Prostate gland (tissue), 2 donors: ENCODE measurements at places on chromosomes 16 and 17. TPM values are rescaled to one million over a fixed set of nuclear protein-coding genes. Genes with fewer than 3 reads are reported as not detected.

- H3K36me3 ChIP-seq, result no peaks in the 10 kb centered on the region
- H3K4me1 ChIP-seq, result no peaks in the 10 kb centered on the region
- no peaks in the 10 kb centered on the region for H3K27me3 ChIP-seq
- no peak overlapping the region for H3K27ac ChIP-seq
- no peak overlapping the region for H3K4me3 ChIP-seq
- DNase-seq, result no peak
These were observed 127.9 kb upstream of the CPHXL start for GRCh38 chr16:75854152-75854551.

Gene DLX3
- 0.36 TPM for total RNA-seq

GRCh38 chr16:62755938-62756337, 719.7 kb upstream of the CDH8 start:
- H3K4me3 ChIP-seq, result no peak overlapping the region
- no peak for DNase-seq

DNA sequence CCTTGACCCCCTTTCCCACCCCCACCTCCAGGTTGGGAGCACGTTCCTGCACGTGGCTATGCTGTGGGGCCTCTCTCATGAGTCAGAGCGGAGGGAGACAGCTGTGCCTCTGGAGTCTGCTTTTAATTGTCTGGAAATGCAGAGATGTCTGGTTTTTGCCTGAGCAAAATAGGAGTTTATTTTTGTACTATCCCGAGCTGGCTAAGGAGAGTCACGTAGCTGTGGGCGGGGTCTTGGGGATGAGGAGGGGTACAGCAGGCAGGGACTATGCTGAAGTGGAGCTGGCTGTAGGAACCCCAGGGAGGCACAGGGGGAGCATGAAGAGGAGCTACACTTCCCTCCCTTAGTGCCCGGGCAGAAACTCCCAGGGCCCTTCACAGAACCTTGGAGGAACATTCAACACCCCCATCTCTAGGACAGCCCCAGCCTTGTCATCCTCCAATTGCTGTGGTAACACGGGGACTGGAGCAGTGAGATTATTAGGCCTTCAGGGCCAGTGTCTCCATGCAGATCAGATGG, 44.7 kb upstream of the LGALS9 start:
- DNase-seq, result no peak
- H3K4me1 ChIP-seq, result no peaks in the 10 kb centered on the region
- H3K36me3 ChIP-seq, result no peaks in the 10 kb centered on the region
- no peak overlapping the region for H3K27ac ChIP-seq

Gene KREMEN2
- 1.4 TPM for total RNA-seq

Gene SNX11
- total RNA-seq, result 15.2 TPM

GRCh38 chr16:66513111-66513723, 36.7 kb downstream of the TK2 start:
- peaks cover 38% of the 10 kb centered on the region for H3K4me1 ChIP-seq
- DNase-seq, result no peak
- H3K27me3 ChIP-seq, result no peaks in the 10 kb centered on the region
- no peak overlapping the region for H3K4me3 ChIP-seq
- no peaks in the 10 kb centered on the region for H3K36me3 ChIP-seq

- H3K27ac ChIP-seq, result no peak overlapping the region
- no peaks in the 10 kb centered on the region for H3K27me3 ChIP-seq
- H3K4me1 ChIP-seq, result no peaks in the 10 kb centered on the region
- peak; percentile 45 for DNase-seq
- no peak overlapping the region for H3K4me3 ChIP-seq
These were observed 5.4 kb upstream of the ICAM2 start for GRCh38 chr17:64025732-64026294.

GRCh38 chr17:21174713-21175112, 39.2 kb downstream of the TMEM11 start:
- no peaks in the 10 kb centered on the region for H3K36me3 ChIP-seq
- H3K27me3 ChIP-seq, result no peaks in the 10 kb centered on the region
- no peak overlapping the region for H3K4me3 ChIP-seq
- no peaks in the 10 kb centered on the region for H3K4me1 ChIP-seq
- no peak for DNase-seq

GRCh38 chr16:31181102-31181830, 1.3 kb downstream of the FUS start:
- peaks cover 18% of the 10 kb centered on the region for H3K4me1 ChIP-seq
- H3K27me3 ChIP-seq, result no peaks in the 10 kb centered on the region
- peak overlapping the region; percentile 98 for H3K27ac ChIP-seq
- peaks cover 2% of the 10 kb centered on the region for H3K36me3 ChIP-seq

DNA sequence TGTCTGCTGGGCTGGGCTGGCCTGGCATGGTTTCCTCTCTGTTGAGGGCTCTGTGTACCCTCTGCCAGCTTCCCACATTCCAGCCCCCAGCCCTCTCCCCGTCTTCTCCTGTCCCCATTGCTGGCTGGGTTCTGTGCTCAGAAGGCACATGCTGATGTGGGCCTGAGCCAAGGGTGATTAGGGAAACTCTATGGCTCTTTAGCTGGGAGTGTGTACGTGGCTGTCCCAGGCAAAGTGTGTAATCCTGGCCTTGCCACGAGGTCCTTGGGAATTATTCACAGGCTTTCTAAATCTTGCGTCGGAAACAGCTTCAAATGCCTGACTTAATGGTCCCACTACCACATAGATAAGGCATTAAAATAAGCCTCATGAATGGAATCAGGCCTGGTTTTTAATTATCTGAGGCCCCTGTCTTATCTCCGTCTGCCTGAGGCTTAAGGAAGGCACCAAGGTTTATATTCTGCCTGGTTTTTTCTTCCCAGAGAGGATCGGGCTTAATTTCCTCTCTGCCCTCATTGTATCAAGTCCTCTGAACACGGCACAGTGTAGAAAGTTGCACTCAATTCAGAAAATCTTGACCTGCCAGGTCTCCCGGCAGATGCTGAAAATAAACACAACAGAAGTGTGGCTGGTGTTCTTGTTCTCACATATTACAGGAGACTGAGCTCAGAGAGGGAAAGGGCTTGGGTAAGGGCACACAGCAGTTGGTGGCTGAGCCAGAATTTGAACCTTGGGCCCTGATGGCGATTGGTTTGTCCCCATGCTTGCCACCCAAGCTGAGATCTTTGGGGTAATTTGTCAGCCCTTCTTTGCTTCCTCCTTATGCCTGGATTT, 52.9 kb upstream of the LGALS9 start:
- H3K27me3 ChIP-seq, result no peaks in the 10 kb centered on the region
- H3K36me3 ChIP-seq, result no peaks in the 10 kb centered on the region
- no peaks in the 10 kb centered on the region for H3K4me1 ChIP-seq
- H3K4me3 ChIP-seq, result no peak overlapping the region
- no peak for DNase-seq

Gene GINS2
- 4.5 TPM for total RNA-seq

DNA sequence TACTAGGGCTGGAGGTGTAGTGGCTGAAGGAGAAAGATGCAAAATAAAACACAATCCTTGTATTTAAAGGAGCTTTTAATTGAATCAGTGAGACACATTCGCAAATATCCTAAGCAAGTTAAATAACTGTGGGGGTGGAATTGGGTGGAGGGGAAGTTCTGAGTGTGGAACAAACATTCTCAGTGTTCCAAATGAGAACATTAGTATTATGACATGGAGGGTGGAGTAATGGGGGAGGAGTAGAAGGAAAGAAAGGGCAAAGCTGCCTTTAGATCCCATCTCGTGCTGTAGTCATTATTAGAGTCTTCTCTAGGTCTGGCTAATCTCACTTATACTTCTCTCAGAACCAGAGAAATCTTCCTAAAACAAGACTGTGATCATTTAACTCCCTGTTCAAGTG, 169.7 kb downstream of the ANKFN1 start:
- H3K27me3 ChIP-seq, result no peaks in the 10 kb centered on the region
- H3K4me3 ChIP-seq, result no peak overlapping the region
- H3K36me3 ChIP-seq, result no peaks in the 10 kb centered on the region
- DNase-seq, result no peak
- no peak overlapping the region for H3K27ac ChIP-seq
- no peaks in the 10 kb centered on the region for H3K4me1 ChIP-seq

GRCh38 chr17:12509801-12510200, 155.9 kb upstream of the MYOCD start:
- H3K27me3 ChIP-seq, result no peaks in the 10 kb centered on the region
- no peak for DNase-seq
- H3K27ac ChIP-seq, result no peak overlapping the region
- no peak overlapping the region for H3K4me3 ChIP-seq

DNA sequence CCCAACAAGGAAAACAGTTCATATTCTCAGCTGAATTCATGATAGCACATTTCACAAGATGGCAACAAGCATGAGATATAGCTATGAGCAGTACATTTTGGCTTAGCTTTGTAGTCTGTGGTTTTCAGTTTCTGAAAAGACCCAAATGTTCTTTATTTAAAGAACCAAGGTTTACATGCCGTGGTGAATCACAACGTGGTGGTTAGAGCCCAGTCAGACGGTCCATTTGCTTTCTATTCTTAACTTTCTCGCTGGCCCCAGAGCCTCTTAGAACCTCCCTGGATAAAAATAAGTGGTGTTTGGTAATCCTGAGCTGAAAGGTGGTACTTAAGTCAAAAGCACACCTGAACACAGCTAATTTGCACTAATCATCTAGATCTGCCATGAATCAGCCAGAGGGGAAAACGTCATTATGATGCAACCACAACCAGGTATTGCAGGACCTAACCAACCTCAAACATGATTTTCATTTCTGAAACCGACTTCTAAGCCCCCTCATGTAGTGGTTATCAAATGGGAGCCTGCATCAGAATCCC, 18.6 kb upstream of the HAPSTR1 start:
- H3K27ac ChIP-seq, result no peak overlapping the region
- no peaks in the 10 kb centered on the region for H3K4me1 ChIP-seq
- DNase-seq, result no peak
- no peak overlapping the region for H3K4me3 ChIP-seq

Gene USP22
- 242 TPM for total RNA-seq
